ENCODE measurements at places on chromosomes 6 and 20.

GRCh38 chr6:102051720-102052119 lies 658.2 kb downstream of the GRIK2 start:
- H3K4me1 ChIP-seq, result no peaks in the 10 kb centered on the region
- H3K27ac ChIP-seq, result no peak overlapping the region
- H3K27me3 ChIP-seq, result no peaks in the 10 kb centered on the region
- no peaks in the 10 kb centered on the region for H3K36me3 ChIP-seq
- no peak for DNase-seq

GRCh38 chr20:41047975-41048305 lies 19.3 kb downstream of the TOP1 start:
- H3K27ac ChIP-seq, result peak overlapping the region; percentile 73
- H3K4me1 ChIP-seq, result peaks cover 72% of the 10 kb centered on the region
- no peak for DNase-seq

- no peaks in the 10 kb centered on the region for H3K36me3 ChIP-seq
- H3K4me1 ChIP-seq, result no peaks in the 10 kb centered on the region
- no peaks in the 10 kb centered on the region for H3K27me3 ChIP-seq
- H3K27ac ChIP-seq, result no peak overlapping the region
- DNase-seq, result no peak
These were observed 2.3 kb downstream of the SLC2A4RG start for GRCh38 chr20:63741676-63742380.

DNA sequence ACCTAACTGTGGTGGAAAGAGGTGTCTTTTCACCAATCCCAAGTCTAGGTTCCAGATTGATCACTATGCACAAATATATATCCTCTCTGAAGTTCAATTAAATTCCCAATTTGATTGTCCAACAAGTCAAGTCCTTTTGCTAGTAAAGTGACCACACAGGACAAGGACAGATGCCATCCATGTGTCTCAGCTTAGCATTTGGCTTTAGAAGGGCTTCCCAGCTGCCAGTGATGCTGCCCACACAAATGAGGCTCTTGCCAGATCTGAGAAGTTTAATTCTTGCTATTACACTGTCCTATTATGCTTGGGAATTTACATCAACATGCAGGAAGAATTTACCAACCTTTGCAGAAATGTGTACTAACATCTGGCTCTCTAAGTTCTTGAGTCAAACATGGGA lies 108.5 kb downstream of the COL9A1 start:
- no peak overlapping the region for H3K4me3 ChIP-seq
- no peak for DNase-seq
- H3K4me1 ChIP-seq, result no peaks in the 10 kb centered on the region
- H3K27ac ChIP-seq, result no peak overlapping the region
- no peaks in the 10 kb centered on the region for H3K36me3 ChIP-seq
- peaks cover 7% of the 10 kb centered on the region for H3K27me3 ChIP-seq

GRCh38 chr6:33976437-33977360 lies 169.2 kb downstream of the GRM4 start:
- H3K27me3 ChIP-seq, result peaks cover 28% of the 10 kb centered on the region
- H3K4me1 ChIP-seq, result no peaks in the 10 kb centered on the region
- H3K27ac ChIP-seq, result no peak overlapping the region
- no peaks in the 10 kb centered on the region for H3K36me3 ChIP-seq
- no peak for DNase-seq
- no peak overlapping the region for H3K4me3 ChIP-seq

- no peaks in the 10 kb centered on the region for H3K36me3 ChIP-seq
- no peak overlapping the region for H3K27ac ChIP-seq
- no peak for DNase-seq
- peaks cover 4% of the 10 kb centered on the region for H3K27me3 ChIP-seq
- no peaks in the 10 kb centered on the region for H3K4me1 ChIP-seq
- H3K4me3 ChIP-seq, result no peak overlapping the region
These were observed 51.9 kb downstream of the RPF2 start for GRCh38 chr6:111033628-111034289.

DNA sequence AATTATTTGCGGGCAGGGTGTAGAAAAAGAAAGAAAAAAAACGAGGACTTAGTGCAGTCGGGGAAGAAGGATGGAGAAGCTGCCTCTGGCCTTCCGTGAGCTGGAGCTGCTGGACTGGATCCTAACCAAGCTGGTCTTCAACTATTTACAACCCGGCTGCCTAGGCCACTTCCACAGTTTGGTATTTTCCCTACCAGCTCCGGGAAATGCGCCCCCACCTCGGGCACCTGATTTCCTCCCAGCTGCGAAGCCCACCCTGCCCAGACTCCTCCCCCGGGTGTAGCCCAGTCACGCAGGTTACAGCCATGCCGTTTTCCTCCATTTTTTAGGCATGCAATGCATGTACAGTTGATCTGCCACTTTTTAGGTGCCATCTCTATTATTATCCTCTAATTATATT lies 21.2 kb downstream of the THEMIS start:
- no peaks in the 10 kb centered on the region for H3K27me3 ChIP-seq
- peaks cover 5% of the 10 kb centered on the region for H3K36me3 ChIP-seq
- peak overlapping the region; percentile 66 for H3K4me3 ChIP-seq
- peaks cover 27% of the 10 kb centered on the region for H3K4me1 ChIP-seq

- H3K27me3 ChIP-seq, result peaks cover 71% of the 10 kb centered on the region
- peaks cover 6% of the 10 kb centered on the region for H3K36me3 ChIP-seq
- H3K27ac ChIP-seq, result no peak overlapping the region
- H3K4me3 ChIP-seq, result no peak overlapping the region
- DNase-seq, result no peak
These were observed 8.0 kb upstream of the SIM1 start for GRCh38 chr6:100472674-100473073.

GRCh38 chr6:14458669-14459266 lies 341.2 kb downstream of the CD83 start:
- peaks cover 5% of the 10 kb centered on the region for H3K36me3 ChIP-seq
- DNase-seq, result no peak
- H3K27ac ChIP-seq, result no peak overlapping the region
- no peak overlapping the region for H3K4me3 ChIP-seq

DNA sequence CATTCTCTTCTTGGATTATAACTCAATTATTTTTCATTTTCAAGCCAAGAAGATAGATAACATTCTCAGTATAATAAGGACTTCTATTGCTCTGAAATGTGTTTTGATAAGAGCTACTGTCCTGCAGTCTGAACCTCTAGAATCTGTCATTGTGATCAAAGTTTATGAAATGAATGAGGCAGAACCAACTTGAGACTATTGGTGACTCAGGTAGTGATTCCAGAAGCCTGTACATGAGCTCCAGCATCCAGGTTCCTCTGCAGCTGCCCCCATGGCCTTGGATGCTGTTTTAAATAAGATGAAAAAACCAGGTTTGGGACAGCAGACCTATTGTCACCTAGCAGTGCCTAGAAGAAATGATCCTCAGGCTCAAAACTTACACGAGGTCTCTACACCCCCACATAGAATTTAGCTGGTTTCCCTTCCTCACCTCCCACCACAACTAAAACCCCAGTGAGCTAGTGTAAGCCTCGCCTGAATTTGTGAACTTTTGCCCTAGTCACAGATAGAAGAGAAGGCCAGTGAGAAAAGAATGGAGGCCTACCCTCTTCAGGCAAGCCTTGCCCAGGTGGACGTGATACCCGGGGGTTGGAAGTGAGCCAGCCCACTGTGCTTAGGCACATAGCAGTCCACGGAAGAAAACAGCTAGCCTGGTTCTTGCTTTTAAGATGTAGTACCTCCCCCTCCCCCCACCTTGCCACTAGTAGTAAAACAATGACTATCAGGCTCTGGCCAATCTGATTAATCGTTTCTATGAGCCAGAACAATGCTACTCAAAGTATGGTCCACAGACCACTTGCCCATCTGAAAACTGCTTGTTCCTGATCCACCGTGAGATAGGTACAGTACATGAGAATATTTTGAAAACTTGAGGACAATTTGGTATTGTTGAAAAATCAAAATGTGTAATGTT lies 73.0 kb upstream of the SYNJ2 start:
- H3K36me3 ChIP-seq, result peaks cover 15% of the 10 kb centered on the region
- H3K27ac ChIP-seq, result no peak overlapping the region
- no peak for DNase-seq
- H3K27me3 ChIP-seq, result peaks cover 10% of the 10 kb centered on the region

- H3K27me3 ChIP-seq, result no peaks in the 10 kb centered on the region
- peaks cover 11% of the 10 kb centered on the region for H3K4me1 ChIP-seq
- H3K4me3 ChIP-seq, result no peak overlapping the region
- H3K36me3 ChIP-seq, result peaks cover 22% of the 10 kb centered on the region
- DNase-seq, result no peak
These were observed 66.6 kb downstream of the CDKAL1 start for GRCh38 chr6:20600831-20601230.

GRCh38 chr20:9068233-9068801 lies 570 bp upstream of the PLCB4 start:
- H3K27me3 ChIP-seq, result peaks cover 6% of the 10 kb centered on the region
- H3K36me3 ChIP-seq, result peaks cover 6% of the 10 kb centered on the region
- no peak overlapping the region for H3K27ac ChIP-seq
- H3K4me1 ChIP-seq, result peaks cover 4% of the 10 kb centered on the region

GRCh38 chr6:116445102-116445501 lies 16.1 kb upstream of the CALHM6 start:
- peaks cover 12% of the 10 kb centered on the region for H3K27me3 ChIP-seq
- H3K36me3 ChIP-seq, result peaks cover 2% of the 10 kb centered on the region
- no peak overlapping the region for H3K27ac ChIP-seq
- no peak for DNase-seq
- peaks cover 51% of the 10 kb centered on the region for H3K4me1 ChIP-seq
- peak overlapping the region; percentile 6 for H3K4me3 ChIP-seq

DNA sequence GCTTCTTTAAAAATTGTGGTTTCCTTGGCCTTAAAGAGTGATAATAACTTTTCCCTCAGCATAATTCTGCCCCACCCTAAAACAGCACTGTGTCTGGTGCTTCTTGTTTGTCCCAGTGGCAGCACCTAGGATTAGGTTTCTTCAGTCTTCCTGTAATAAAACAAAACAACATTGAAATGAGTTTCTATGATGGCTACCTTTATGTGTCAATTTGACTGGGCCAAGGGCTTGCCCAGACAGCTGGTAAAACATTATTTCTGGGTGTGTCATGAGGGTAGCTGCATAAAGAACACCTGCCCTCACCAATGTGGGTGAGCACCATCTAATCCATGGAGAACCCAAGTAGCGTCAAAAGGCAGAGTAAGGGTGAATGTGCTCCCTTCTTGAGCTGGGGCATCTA lies 117.8 kb downstream of the QRSL1 start:
- H3K27ac ChIP-seq, result no peak overlapping the region
- DNase-seq, result no peak
- H3K4me3 ChIP-seq, result no peak overlapping the region
- H3K27me3 ChIP-seq, result peaks cover 25% of the 10 kb centered on the region
- H3K36me3 ChIP-seq, result no peaks in the 10 kb centered on the region

- peaks cover 8% of the 10 kb centered on the region for H3K4me1 ChIP-seq
- no peaks in the 10 kb centered on the region for H3K36me3 ChIP-seq
- DNase-seq, result no peak
These were observed 212.4 kb downstream of the GMPR start for GRCh38 chr6:16450821-16451220.

GRCh38 chr6:150228072-150228733 lies 85.4 kb downstream of the PPP1R14C start:
- no peak overlapping the region for H3K27ac ChIP-seq
- H3K4me3 ChIP-seq, result no peak overlapping the region
- H3K27me3 ChIP-seq, result peaks cover 33% of the 10 kb centered on the region
- DNase-seq, result no peak

GRCh38 chr6:52579006-52579660 lies 2.3 kb upstream of the TRAM2 start:
- H3K36me3 ChIP-seq, result no peaks in the 10 kb centered on the region
- DNase-seq, result no peak
- H3K27ac ChIP-seq, result no peak overlapping the region
- no peak overlapping the region for H3K4me3 ChIP-seq

DNA sequence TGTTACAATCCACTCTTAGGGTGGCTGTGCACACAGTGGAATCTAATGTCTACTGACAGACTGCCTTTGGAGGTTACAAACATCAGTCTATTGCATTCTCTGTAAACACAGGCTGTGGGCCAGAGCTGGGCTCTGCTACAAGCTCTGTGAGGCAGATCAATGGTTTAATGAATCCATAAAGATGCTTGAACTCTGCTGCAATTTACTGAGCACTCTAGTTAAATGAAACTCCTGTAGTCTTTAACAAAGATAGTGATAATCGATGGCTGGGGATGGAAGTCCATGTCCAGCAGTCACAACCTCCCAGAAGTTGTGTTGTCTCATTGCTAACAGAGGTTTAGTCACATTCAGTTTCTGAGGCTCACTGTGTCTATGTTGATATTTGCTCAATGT lies 50.5 kb downstream of the SOBP start:
- no peak for DNase-seq
- H3K36me3 ChIP-seq, result no peaks in the 10 kb centered on the region
- H3K4me3 ChIP-seq, result no peak overlapping the region
- no peak overlapping the region for H3K27ac ChIP-seq
- peaks cover 36% of the 10 kb centered on the region for H3K27me3 ChIP-seq
- H3K4me1 ChIP-seq, result no peaks in the 10 kb centered on the region

GRCh38 chr20:44358776-44359175 lies 3.3 kb downstream of the HNF4A start:
- H3K27ac ChIP-seq, result no peak overlapping the region
- H3K4me3 ChIP-seq, result no peak overlapping the region
- peaks cover 11% of the 10 kb centered on the region for H3K27me3 ChIP-seq
- H3K4me1 ChIP-seq, result no peaks in the 10 kb centered on the region
- no peaks in the 10 kb centered on the region for H3K36me3 ChIP-seq

DNA sequence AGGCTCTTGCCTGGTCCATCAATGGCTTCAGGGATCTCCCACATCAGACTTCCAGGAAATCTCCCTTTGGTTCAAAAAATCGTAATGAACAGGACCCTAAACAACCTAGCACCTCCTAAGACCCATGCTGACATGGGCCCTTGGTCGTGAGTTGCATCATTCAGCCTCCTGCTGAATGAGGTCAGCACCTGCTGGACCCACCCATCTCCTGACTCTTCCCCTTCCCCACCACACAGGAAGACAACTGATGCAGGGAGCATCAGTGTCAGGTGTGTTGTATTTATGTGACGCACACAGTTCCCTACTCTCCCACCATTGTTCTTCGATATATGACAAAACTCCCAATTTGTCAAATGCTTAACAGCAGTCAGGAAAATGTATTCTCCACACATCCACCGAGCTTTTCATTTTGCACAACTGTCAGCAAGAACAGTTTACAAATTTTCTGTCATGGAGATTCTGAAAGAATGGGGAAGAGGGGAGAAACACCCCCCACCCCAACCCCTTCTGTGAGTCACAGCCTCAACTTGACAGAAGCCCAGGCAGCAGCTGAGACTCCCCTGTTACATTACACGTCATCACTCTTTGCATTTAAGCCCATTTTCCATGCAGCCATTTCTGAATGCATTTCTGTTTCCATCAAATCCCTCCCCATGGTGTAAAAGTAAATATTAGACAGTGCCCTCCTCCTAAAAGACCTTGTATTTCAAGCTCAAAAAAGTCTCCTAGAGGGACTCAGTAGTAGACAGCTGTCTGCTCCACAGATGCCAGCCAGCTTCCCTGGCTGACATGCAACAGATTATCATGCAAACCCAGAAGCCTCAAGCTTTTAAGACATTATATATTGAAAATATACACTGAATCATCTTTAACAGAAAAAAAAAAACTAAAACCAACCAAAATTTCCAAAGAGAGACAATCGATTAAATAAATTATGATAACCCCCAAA lies 577.5 kb downstream of the PTPRT start:
- no peaks in the 10 kb centered on the region for H3K36me3 ChIP-seq
- no peak overlapping the region for H3K27ac ChIP-seq
- no peak for DNase-seq
- H3K4me3 ChIP-seq, result no peak overlapping the region
- H3K4me1 ChIP-seq, result no peaks in the 10 kb centered on the region
